ENCODE measurements at places on chromosomes 16 and 17.

DNA sequence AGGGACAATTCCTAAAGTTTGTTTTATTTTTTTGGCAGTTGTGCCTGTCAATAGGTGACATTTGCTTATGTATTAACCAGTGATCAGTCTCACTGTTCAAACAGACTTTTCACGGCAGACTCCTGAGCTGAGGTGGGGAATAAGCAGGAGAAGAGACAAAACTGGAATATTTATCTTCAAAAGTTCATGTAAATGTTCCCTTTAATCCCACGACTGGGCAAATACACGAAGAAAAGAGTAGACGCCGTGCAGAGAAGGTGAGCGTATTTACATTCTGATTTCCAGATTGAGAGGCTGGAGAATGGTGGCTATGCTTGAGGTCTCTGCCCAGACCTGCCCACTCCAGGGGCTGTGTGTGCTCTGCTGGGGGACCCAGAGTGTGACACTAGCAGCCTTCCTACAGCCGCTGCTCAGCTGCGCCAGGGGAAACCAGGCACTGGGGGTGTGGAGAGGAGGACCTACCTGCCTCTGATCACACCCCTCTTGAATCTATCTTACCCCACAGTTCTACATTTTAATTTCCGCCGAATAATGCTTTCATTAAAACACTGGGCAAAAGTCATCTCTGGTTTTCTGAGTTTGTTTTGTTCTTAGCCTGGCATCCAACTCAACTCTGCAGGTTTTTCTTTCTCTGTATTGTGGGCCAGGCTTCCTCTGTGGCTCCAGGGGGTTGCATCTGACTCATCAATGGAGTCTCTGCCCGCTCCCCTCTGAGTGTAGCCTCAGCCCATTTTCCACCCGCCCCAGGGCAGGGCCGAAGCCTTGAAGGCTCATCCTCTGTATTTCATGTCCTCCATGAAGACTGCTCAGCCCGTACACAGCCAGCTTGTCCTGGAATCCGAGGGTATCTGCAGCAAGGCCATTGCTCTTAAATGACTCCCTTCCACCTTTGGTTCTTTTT is 237.1 kb downstream of the NTN1 start:
- DNase-seq: no peak

DNA sequence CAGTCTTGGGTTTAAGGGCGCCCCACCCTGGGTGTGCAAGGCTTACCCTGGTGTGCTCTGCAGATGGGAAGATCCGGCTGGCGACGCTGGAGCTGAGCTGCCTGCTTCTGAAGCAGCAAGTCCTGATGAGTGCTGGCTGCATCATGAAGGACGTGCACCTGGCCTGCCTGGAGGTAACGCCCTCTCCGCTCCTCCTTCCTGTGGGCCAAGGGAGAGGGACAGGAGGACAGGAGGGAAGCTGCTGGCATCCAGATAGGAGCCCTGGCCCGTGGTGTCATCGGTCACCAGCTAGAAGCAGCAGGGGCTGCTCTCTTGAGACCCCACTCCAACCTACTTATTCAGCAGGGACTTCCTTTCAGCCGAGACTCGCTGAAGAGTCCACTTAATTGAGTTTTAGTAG is 97.8 kb downstream of the CLEC16A start:
- DNase-seq: no peak

DNA sequence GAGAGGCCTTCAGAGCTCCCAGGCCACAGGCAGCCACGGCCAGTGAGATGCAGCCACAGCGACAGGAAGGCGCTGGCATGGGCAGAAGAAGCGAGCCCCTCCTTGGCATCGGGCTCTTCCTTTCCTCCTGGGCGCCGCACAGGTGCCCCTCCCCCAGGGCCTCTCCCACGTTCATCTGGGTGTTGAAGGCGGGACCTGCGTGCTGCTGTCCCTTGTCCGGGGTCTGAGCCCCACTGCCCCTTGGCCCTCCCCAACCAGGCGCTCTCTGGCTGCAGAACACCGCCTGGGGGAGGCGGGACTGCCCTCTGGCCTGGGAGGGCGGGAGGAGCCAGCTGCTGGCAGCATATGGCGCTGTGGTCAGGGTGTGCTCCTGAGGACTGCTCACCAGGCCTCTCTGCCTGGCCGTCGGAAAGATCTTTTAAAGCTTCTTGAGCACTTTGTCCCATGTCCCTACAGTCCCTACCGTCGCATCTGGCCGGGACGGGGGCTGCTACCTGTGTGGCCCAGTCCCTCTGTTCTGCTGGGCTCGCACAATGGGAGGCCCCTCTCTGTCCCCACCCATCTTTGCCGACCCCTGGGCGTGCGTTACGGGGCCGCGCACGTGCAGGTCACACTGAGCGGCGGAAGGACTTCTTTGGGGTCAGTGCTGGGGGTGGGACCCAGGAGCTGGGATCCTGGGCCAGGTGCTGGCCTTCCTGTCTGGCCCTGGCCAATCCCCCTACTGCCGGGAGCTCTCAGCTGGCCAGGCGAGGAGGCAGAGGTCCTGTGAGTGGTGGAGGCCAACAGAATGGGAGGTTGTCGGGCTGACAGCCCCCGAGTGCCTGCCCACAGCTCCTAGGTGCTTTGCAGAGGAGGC is 1.7 kb downstream of the SLC25A10 start:
- DNase-seq: no peak

DNA sequence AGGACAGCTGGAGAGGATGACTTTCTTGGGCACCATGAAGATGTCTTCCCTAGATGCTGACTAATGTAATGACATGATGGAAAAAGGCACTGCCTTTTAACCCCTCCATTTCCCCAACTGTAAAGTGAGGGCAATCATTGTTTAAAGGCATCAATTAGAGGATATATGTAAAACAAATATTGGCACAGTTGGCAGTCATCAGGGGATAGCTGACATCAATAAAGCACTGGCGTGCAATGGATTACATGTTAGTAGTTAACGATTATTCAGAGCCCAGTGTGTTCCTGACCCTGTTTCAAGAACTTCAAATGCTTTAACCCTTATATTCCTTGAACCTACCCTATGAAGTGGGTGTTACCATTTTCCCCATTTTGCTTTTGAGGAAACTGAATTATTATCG is 100.7 kb downstream of the TMEM114 start:
- no peak for DNase-seq

DNA sequence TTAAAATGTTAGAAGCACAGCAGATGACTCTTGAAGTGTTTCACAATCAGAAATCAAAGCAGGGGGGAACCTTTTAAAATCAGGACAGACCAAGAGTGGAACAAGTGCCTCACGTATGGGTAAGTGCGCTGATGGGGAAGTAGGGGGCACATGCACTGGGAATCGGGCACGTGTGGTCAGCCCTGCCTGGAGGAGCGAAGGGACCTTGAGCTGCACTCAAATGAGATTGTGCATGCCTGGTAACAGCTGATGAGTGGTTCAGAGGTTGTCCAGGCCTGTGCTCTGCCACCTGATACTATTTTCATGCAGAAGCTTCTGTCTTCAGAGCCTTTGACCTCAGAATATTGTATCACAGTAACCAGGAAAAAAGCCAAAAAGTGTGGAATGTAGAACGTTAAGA is 13.7 kb upstream of the XYLT2 start:
- DNase-seq: no peak

DNA sequence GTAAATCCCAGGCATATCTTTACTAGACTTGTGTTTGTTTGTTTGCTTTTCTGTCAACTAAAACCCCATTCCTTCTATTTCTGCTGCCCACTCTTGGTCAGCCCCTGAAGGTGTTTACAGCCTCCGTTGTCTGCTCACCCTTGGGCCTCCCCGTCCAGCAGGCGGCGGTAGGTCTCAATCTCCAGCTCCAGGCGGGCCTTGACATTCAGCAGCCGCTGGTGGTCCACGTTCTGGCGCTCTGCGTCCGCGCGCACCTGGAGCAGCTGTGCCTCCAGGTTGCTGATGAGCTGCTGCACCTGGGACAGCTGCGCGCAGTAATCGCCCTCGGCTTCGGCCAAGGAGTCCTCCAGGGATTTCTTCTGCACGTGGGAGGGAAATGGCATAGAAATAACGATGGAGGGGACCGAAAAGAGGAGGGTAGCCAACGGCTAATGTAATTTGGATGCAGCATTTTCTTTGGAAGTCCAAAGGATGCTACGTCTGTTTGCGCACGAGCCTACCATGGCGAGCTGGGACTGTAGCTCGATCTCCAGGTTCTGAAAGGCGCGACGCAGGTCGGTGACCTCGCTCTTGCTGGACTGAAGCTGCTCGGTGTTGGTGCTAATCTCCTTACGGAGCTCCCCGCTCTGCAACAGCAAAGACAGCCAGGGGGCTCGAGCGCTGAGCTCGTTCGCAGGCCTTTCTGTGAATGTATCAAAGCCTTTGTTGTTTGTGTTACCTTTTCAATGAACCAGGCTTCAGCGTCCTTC is 3.9 kb downstream of the KRT12 start:
- no peak for DNase-seq

DNA sequence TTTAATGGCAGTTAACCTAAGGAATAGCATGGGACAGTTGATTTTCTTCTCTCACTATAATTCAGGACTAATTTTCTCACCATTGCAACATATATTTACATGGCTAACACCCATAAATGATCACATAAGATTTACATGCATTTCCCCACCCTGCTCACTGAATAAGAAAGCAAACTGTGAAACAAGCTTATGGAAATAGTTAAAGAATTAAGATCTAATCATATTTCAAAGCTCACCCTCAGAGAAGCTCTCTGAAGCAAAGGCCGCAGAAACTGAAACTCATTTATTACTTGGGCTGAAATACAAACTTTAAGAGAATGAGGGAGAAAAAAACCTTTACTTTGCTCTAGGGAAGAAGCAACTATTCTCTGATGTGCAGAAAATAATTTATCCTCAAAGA is 218.7 kb upstream of the AXIN2 start:
- DNase-seq: no peak

DNA sequence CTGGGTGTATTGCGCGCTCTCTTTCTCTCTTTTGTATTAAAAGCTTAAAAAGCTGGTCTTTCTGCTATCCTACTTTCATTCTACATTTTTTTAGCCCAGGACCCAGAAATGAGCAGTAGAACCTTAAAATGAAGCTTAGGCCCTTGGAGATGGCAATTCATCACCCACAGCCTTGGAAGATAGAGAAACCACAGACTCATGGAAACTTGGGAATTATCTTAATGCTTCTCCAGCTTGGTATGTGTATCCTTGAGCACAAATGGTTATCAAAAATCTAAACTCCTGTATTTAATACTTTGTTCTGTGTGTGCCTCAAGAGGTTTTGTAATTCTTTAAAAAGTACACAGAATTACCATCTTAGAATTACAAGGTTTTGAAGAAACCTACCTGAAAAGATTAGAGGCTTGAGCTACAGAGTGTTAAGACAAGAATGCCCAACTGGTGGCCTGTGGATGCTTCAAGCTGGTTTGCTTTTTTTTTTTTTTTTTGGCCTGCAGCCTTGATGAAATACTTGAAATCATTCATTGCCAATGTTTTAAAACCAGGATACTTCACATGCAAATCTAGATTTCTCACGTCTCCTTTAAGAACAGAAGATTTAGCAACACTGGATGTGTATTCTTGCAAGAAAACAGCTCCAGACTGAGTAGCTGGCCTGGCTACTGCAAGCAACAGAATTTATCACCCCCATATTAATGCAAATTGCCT is 105.0 kb downstream of the XYLT1 start:
- no peak for DNase-seq

DNA sequence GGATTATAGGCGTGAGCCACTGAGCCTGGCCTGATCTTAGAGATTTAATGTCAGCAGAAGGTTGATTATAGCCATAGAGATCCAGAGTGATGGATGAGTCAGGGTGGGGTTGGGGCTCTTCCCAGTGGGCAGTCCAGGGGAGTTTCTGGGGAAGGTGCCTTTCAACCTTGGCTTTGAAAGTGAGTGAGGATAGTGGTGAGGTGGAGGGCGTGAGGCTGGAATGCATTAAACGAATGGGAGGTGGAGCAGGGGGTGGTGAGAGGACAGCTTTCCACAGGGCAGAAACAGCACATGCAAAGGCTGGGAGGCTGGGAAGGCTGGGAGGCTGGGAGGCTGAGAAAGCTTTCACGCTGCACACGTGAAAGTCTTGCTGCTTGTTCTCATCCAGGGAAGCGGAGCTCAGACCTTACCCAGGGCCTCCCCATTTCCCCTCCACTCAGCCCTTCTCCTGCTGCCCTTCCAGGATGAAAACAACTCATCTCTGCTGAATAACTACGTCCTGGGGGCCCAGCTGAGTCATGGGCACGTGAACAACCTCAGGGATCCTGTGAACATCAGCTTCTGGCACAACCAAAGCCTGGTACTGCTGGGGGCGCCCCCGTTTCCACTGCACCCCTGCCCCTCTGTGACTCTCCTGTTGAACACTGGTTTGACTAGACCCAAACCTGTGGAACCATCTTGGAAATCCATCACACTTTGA is 22.3 kb downstream of the ADGRG5 start:
- no peak for DNase-seq

GRCh38 chr16:23172994-23173393 is 9.6 kb upstream of the SCNN1G start:
- DNase-seq: no peak

GRCh38 chr17:60292697-60293096 is 99.2 kb downstream of the USP32 start:
- DNase-seq: no peak

DNA sequence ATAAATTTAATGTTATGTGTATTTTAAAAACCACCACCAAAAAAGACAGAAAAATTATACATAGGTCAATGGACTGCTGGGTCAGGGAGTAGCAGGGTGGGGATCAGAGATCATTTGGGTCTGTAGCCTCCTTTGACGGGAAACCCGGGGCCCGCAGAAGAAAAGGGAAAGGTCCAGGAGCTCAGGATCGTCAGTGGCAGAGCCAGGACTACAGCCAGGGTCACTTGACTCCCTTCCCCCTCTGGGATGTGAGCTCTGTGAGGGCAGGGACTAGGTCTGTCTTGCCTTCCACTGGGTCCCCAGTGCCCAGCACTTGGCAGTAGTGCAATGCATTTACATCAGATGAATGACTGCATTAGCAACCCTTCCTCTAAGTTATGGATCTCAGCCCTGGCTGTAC is 62.1 kb downstream of the TOM1L2 start:
- no peak for DNase-seq

- no peak for DNase-seq
These were observed 83.2 kb downstream of the CDK5R1 start for GRCh38 chr17:32570081-32570396.

- no peak for DNase-seq
These were observed 17.4 kb upstream of the MTSS2 start for GRCh38 chr16:70703041-70703834.

- DNase-seq: no peak
These were observed 19.2 kb downstream of the ADCY7 start for GRCh38 chr16:50285406-50286003.

DNA sequence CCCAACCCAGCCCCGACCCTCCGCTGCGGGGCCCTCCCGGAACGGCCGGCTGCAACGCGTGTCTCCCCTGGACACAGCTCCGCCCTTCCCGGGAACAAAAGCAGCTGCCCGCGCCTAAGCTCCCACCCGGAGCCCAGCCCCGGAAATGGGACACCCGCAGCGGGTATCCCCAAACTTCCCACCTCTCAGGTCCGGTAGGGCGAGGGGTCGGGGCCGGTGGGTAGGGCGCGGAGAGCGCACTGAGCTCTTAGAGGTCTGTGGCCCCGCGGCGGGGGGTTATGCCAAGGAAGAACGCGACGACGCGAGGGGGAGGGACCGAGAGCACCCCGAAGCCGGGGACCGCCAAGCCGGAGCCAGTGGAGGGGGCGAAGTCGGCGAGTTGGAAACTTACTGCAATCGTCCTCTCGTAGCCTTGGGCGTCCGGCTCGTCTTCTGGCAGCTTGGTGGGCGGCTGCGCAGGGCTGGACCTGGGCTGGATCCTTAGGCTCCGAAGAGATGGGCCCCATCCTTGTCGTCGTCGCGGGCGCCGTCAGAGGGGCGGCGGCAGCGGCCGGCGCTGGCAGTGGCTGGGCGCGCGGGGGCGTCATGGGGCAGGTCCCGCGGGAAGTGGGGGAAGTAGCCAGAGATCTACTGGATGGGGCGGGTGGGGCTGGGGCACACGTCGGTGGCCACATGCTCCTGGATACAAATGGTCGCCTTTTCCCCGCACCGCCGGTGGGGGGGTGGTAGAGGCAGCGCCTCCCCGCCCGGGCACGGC is 6.9 kb downstream of the USP6 start:
- no peak for DNase-seq

All from effector memory CD4-positive, alpha-beta T cell (primary cell).